Caki2 (cell line): ENCODE measurements at places on chromosomes 12 and 14. TPM values are rescaled to one million over a fixed set of nuclear protein-coding genes. Genes with fewer than 3 reads are reported as not detected.

GRCh38 chr14:57970594-57970993 lies 104.7 kb upstream of the SLC35F4 start:
- no peak for DNase-seq

- DNase-seq = no peak
Measured at GRCh38 chr12:110766311-110767154, 23.8 kb upstream of the PPP1CC start.

DNA sequence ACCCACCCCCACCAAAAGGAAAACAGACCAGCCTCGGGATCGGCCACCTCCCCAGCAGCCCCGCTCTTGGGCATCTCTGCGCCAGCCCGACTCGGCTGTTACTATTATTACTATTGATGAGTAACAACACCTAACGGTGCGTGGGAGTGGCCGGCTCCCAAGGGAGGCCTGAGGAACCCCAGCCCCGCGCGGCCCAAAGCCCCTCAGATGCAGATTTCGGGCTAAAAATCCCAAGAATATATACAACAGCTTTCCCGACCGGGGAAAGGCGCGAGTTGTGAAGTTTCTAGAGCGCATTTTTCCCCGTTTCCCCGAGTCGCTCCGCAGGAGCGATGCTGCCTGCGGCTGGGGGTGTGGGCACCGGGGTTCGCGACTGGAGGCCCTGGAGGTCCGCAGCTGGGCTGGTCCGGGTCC lies 565 bp downstream of the NT5DC3 start:
- no peak for DNase-seq

GRCh38 chr12:31736472-31736871 lies 7.7 kb upstream of the AMN1 start:
- DNase-seq = peak; percentile 62

- no peak for DNase-seq
Measured at GRCh38 chr12:131681257-131681620, 29.7 kb upstream of the SFSWAP start.

- no peak for DNase-seq
Measured at GRCh38 chr12:1470051-1470450, 124.3 kb downstream of the FBXL14 start.

DNA sequence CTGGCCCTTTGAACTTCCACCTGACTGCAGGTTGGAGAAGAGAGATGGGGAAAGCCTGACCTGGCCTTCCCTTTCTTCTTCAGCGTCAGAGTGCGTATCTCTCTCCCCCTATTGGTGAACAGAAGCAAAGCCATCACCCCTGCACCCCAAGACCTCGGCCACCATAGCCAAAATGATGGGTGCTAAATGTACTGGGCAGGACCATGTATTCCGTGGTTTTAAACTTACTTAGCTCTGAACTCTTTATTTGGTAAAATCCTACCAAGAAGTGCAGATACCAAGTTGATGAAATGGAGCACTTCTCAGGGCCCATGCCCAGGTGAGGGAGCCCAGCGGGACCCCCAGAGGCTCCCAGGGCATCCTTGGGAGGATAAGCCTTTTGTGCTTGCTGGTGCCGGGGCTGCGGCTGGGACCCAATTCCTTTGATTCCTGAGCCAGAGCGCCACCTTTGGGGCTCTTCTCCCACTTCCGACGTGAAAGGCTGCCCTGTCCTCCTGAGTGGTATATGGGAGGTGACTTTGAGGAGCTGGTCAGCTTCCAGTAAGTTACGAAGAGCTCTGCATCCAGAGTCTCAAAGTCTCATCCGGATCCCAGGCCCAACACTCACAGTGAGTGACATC lies 9.4 kb downstream of the CCND2 start:
- no peak for DNase-seq

GRCh38 chr14:76977793-76978720 lies 50.5 kb downstream of the IRF2BPL start:
- peak; percentile 88 for DNase-seq

GRCh38 chr14:85549697-85550096 lies 19.8 kb downstream of the FLRT2 start:
- no peak for DNase-seq

DNA sequence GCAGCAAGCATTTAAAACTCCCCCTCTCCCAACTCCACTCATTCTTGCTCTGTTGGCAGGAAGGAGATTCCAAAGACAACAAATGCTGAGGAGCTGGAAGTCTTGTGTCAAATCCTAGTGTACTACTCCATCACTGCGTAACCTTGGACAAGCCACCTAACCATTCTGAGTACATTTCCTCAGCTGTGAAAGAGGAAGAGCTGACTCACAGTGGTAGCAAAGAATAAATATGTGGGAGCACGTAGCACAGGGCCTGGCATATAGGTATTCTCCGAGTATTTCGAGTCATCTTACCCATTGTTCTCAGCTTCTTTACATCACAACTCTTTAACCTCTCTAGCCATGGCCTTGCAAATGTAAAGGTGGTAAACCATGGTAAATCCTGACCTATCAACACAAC lies 28.7 kb downstream of the EGLN3 start:
- no peak for DNase-seq

GRCh38 chr14:77088645-77089044 lies 9.4 kb upstream of the CIPC start:
- DNase-seq = no peak

- DNase-seq = no peak
Measured at GRCh38 chr12:108375986-108376663, 37.0 kb upstream of the CMKLR1 start.

- no peak for DNase-seq
Measured at GRCh38 chr12:13176256-13176655, 20.3 kb upstream of the EMP1 start.

- DNase-seq = no peak
Measured at GRCh38 chr14:45633220-45633984, 380.4 kb upstream of the MIS18BP1 start.

- DNase-seq = peak; percentile 49
Measured at GRCh38 chr12:120720234-120720986, 5.2 kb upstream of the ACADS start.

DNA sequence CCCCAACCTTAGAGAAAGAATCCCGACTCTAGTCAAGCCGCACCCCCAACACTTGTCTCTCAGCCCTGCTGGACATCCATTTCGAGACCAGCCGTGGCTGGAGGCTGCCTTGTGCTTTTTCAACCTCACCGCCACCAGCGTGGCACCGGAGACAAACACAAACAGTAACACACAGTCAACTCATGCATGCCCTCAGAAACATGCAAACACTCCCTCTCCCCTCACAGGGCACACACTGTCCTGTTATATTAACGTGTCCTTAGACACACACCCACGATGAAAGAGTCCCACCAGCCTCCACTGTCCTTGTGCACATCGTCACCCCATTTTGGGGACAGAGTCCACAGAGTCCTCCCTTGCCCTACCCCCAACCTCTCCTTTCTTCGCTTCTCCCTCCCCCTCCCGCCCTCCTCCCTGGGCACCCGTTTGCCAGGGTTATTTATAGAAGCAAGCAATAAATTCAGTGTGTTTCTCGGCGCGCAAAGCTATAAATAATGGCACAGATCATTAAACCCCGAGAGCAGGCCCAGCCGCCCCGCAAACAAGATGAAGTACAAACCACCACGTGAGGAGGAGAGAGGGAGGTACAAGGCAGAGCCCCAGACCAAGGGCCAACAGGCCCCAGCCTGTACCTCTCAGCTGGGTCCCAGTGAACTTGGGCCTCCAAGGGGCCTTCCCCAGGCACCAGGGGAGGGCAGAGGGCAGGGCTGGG lies 27.9 kb downstream of the SMUG1 start:
- DNase-seq = no peak

DNA sequence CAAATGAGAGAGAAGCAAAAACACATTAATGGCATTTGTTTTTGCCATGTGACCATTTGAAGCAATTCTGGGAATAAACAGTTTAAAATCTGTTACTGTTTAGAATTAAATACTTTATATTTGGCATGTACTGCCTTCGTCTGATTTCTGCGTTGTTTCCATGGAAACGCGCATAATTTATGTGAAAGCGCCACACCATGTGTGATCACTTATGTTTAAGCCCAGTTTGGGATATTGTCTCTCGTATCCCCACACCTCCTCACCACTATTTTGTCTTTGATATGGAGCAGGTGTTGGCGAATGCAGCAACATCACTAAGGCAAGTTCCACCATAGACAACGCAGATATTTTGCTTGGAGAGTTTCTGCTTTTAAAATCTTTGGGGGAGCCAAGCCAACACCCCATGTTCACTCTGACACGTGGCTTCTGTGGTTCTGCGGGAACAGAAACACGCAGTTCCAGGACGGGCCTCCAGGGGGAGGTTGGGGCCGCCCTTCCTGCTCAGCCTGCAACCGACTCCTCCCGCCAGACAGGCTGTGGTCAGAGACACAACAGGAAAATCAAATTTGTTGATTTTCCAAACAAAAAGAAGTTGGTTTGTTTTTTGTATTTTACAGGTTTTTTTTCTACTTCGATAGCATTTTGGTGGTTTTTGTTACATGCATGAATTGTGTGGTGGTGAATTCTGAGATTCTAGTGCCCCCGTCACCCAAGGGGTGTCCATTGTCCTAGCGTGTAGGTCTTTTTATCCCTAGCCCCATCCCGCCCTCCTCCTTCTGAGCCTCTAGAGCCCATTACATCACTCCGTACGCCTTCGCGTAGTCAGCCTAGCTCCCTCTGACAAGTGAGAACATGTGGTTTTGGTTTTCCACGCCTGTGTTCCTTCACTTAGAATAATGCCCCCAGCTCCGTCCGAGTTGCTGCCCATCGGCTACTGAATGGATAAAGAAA lies 101.9 kb upstream of the SFSWAP start:
- DNase-seq = peak; percentile 28

GRCh38 chr14:35375558-35376025 lies 29.0 kb downstream of the NFKBIA start:
- DNase-seq = peak; percentile 54

DNA sequence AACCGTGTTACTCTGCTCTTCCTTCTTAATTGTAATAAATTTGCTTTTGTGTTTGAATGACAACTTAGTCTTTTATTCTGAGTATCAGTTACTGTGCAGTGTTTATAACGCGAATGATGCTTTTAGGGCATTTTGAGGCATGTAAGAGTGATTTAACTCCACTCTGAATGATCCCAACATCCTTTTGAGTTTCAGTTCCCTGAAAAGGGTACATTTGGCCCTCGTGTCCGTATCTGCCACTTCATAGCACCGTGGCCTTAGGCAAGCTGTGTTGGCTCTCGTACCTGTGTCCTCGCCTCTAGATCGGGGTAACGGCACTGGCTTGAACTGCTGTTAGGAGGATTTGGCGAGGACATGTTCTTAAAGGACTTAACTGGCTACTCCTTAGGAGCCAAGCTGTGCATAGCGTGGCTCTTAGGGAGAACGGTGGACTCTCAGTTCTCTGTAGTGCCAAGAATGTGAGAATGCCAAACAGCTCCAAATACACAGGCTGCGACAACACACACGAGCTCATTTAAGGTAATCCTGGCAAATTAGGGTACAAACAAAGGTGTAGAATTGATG lies 92.0 kb downstream of the PPP2R5C start:
- DNase-seq = no peak

DNA sequence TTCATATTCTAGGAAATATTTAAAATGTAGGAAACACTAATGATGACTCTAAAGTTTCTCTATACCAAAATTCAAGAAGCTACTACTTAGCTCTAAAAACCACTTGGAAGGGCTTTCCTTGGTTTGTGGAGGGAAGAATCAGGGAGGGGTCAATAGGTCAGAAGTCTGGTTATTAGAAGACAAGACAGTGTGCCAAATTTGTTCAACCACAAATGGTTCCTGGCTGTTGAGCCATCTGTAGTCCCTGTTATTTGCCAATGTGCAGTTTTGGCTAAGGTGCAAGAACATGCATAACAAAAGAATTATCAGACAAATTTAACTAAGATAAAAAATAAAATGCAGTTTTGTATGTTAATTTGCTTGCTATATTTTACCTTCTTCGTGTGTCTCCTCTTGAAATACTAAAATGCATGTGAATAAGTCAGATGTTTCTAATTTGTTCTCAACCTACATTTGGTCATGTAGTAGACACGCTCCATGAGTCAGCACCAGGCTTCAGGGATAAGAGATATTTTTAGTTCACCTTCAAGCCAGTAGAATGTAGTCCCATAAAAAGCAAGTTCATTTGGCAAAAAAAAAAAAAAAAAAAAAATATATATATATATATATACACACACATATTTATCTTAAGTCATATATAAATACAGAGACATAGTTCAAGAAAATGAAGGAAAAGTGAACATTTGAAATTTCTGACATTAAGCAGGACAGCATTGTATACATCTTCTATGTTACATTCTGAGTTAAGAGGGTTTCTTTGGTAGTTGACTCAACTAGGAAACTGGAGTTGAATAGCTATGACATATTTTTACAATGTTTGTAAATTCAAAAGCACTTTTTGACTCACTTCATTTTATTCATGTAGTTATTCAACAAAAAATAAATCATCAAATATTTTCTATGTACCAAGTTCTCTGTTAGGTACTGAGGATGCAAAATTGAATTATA lies 123.3 kb downstream of the KCNC2 start:
- no peak for DNase-seq

- no peak for DNase-seq
Measured at GRCh38 chr12:48968467-48968866, 3.1 kb downstream of the WNT10B start.

DNA sequence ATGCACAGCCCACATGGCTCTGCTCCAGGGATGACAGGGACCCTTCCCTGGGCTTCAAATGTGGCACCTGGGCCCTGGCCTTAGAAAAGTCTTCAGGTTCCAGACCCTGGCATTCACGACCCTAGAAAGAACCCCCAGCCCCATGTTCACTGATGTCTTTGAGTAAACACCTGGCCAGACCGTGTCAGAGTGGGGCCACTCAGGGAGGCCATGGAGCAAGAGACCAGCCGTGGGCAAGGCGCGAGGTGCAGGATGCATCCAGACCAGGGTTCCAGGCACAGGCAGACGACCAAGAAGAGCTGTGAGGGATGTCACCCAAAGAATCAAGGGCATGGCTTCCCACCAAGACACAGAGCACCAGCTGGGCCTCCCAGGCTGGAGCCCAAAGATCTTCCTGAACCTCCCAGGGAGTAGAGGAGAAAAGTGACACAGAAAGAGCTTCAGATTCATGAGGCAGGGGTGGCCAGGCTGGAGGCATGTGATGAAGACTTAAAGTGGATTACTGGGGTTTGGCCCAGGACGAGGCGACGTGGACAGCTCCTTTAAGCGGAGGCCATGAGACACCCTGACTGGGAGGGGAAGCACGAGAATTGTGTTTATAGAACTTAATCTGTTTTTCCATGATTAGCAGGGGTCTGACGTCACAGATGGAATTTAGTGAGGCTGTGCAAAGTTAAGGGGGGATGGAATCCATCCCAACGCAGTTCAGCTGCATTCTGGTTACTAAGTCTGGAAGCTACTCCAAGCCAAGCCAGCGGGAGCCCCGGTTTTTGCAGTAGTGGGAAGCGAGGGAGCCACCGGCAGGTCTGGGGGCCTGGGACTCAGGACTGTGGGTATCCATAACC lies 61.6 kb downstream of the ARL6IP4 start:
- DNase-seq = no peak

The TSPAN8 gene
- 0.84 TPM in 1 of 2 replicates, not detected in the other for total RNA-seq

The TGFB3 gene
- 0.44 TPM in 1 of 2 replicates, not detected in the other for total RNA-seq

The CFAP251 gene
- 10.8 and 12.3 TPM in 2 replicates for total RNA-seq

The KRT85 gene
- not detected in 2 replicates for total RNA-seq

The NEUROD4 gene
- total RNA-seq = not detected in 2 replicates
